ENCODE measurements at places on chromosomes 7 and 10.

- DNase-seq, result peak; percentile 17
These were observed 48.2 kb upstream of the NFKB2 start for GRCh38 chr10:102347236-102347828.

DNA sequence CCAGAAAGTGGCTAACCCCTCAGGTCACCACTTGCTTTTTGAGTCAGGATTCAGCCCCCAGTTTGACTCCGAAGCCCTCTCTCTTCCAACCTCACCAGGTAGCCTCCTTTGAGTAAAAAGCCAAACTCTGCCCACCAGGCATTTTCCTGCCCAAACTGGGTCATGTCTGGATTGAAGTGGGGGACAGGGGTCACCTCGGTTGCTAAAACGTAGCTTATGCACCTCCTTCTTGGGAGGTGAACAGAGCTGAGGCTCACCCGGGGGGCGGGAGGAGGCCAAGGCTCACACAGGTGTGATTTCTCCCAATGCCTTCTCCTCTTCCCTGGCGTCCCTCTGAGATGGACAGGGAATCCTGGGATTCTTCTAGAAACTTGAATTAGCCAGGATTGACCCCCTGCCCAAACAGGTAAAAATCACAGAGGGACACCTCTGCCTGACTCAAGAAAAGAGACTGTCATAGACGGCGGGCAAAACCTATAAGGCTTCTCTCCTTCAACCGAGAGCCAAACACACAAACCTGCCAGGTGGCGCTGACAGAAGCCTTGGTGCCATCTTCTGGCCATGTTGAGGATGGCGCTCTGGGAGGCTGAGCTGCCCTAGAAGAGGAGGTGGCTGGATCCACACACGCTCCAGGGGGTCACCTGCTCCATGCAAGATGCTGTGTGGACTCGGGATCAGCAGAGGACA, 51.6 kb downstream of the PRLHR start:
- peak; percentile 53 for DNase-seq

DNA sequence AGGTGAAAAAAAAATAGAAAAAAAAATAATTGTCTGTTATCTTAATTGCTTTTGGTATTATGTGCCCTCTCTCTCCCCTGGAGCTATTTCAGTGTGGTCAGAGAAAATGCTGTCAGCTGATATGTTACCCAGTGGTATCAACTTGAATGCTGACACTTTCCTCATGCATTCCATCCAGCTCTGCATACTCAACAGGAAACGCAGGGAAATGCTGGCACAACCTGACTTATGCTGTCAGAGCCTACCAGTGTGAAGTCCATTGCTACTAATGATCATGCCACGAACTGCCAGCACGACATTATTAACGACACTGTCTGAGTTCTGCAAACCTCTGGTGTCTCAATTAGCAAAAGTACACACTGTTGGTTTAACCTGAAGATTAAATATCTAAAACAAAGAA, 182.8 kb downstream of the ZWINT start:
- no peak for DNase-seq

GRCh38 chr7:128148676-128149075, 92.4 kb upstream of the LEP start:
- no peak for DNase-seq

- no peak for DNase-seq
These were observed 121.6 kb upstream of the LYZL2 start for GRCh38 chr10:30750971-30751677.
